ENCODE measurements at places on chromosomes 13 and 19. TPM values are rescaled to one million over a fixed set of nuclear protein-coding genes. Genes with fewer than 3 reads are reported as not detected.

DNA sequence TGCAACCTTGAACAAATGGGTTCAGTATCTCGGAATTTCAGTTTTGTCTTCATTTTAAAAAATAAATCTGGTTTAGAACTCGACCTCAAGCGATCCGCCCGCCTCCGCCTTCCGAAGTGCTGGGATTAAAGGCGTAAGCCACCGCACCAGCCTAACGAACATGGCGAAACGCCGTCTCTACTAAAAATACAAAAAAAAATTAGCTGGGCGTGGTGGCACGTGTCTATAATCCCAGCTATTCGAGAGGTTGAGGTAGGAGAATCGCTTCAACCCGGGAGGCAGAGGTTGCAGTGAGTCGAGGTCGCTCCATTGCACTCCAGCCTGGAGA lies 571 bp downstream of the ZNF302 start:
- DNase-seq: no peak
- peak overlapping the region; percentile 84 for H3K4me3 ChIP-seq

- H3K36me3 ChIP-seq: no peaks in the 10 kb centered on the region
- no peak overlapping the region for H3K27ac ChIP-seq
- no peak for DNase-seq
- no peaks in the 10 kb centered on the region for H3K27me3 ChIP-seq
Measured at GRCh38 chr13:32305646-32306045, 9.5 kb downstream of the ZAR1L start.

GRCh38 chr19:4291184-4291732 lies 10.9 kb downstream of the TMIGD2 start:
- H3K27ac ChIP-seq: no peak overlapping the region
- no peaks in the 10 kb centered on the region for H3K4me1 ChIP-seq
- H3K36me3 ChIP-seq: no peaks in the 10 kb centered on the region

GRCh38 chr19:42166316-42166715 lies 34.1 kb upstream of the POU2F2 start:
- H3K4me3 ChIP-seq: no peak overlapping the region
- no peaks in the 10 kb centered on the region for H3K27me3 ChIP-seq
- no peak overlapping the region for H3K27ac ChIP-seq
- H3K4me1 ChIP-seq: no peaks in the 10 kb centered on the region
- DNase-seq: no peak

DNA sequence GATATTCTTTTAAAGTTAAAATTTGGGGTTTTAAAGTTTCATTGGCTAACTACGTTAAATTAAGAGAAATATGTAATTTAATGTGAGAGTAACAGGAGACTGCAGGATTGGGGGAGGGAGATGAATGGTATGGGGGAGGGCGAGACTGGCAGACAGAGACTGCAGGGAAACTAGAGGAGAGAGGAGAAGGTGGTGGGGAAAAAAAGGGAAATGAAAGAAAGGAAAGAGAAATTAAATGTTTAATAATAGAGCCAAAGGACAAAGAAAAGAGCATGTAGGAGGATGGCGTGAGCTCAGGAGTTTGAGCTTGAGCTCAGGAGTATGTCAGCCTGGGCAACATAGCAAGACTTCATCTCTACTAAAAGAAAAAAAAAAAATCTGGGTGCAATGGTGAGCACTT lies 115.9 kb downstream of the RFC3 start:
- H3K27me3 ChIP-seq: no peaks in the 10 kb centered on the region
- no peak for DNase-seq
- no peaks in the 10 kb centered on the region for H3K4me1 ChIP-seq
- H3K4me3 ChIP-seq: no peak overlapping the region
- H3K27ac ChIP-seq: no peak overlapping the region

- H3K27me3 ChIP-seq: no peaks in the 10 kb centered on the region
- DNase-seq: no peak
- H3K4me3 ChIP-seq: no peak overlapping the region
- H3K27ac ChIP-seq: no peak overlapping the region
Measured at GRCh38 chr13:73703606-73704005, 430.6 kb downstream of the KLF12 start.

GRCh38 chr13:86729206-86729605 lies 930.0 kb upstream of the SLITRK6 start:
- H3K27ac ChIP-seq: no peak overlapping the region
- H3K36me3 ChIP-seq: no peaks in the 10 kb centered on the region
- H3K4me3 ChIP-seq: no peak overlapping the region
- H3K4me1 ChIP-seq: no peaks in the 10 kb centered on the region

GRCh38 chr19:17332677-17333581 lies 1.7 kb downstream of the ANO8 start:
- peaks cover 20% of the 10 kb centered on the region for H3K4me1 ChIP-seq
- DNase-seq: peak; percentile 68
- H3K4me3 ChIP-seq: no peak overlapping the region
- no peaks in the 10 kb centered on the region for H3K36me3 ChIP-seq
- H3K27me3 ChIP-seq: no peaks in the 10 kb centered on the region
- no peak overlapping the region for H3K27ac ChIP-seq

GRCh38 chr13:110965038-110965754 lies 50.3 kb upstream of the ANKRD10 start:
- H3K27ac ChIP-seq: peak overlapping the region; percentile 81
- peaks cover 37% of the 10 kb centered on the region for H3K36me3 ChIP-seq
- peak overlapping the region; percentile 25 for H3K4me3 ChIP-seq
- peaks cover 6% of the 10 kb centered on the region for H3K27me3 ChIP-seq
- peaks cover 25% of the 10 kb centered on the region for H3K4me1 ChIP-seq

GRCh38 chr13:46181377-46181839 lies 569 bp downstream of the LCP1 start:
- H3K36me3 ChIP-seq: peaks cover 41% of the 10 kb centered on the region
- H3K4me1 ChIP-seq: peaks cover 53% of the 10 kb centered on the region
- peak overlapping the region; percentile 97 for H3K4me3 ChIP-seq
- peak overlapping the region; percentile 96 for H3K27ac ChIP-seq
- no peak for DNase-seq

DNA sequence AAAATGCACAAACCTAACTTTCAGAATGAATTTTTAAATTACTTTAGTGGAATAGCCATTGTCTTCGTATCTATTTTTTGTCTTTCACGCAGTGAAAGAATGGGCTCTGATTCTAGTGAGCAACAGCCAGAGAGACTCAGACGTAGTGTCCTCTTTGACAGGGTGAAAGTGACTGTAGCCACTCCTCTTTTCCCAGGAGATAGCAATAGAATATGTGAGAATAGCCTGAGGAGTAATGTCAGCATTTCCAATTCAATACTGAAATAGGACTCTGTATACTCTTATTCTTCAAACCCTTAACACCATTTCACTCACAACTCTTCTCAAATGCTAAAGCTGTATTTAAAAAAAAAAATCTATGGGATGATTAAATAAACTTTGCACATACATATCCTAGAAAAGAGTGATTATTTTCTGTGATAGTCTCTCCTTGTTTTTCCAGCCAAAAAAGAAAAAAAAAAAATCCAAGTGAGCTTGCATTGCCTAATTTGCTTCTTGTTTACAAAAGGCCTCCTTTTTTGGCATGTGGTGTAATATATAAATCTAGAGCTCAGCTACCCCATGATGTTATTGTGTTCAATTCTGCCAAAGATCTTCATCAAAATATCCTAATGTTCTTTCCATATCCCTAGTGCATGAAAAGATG lies 626.1 kb upstream of the SLITRK6 start:
- H3K27me3 ChIP-seq: no peaks in the 10 kb centered on the region
- no peak overlapping the region for H3K4me3 ChIP-seq
- no peaks in the 10 kb centered on the region for H3K4me1 ChIP-seq
- no peak for DNase-seq
- peaks cover 3% of the 10 kb centered on the region for H3K36me3 ChIP-seq

- peak overlapping the region; percentile 46 for H3K27ac ChIP-seq
- no peaks in the 10 kb centered on the region for H3K27me3 ChIP-seq
- DNase-seq: no peak
- H3K4me1 ChIP-seq: peaks cover 20% of the 10 kb centered on the region
- H3K36me3 ChIP-seq: peaks cover 9% of the 10 kb centered on the region
Measured at GRCh38 chr19:9828551-9829063, 889 bp downstream of the UBL5 start.

- peaks cover 33% of the 10 kb centered on the region for H3K27me3 ChIP-seq
- DNase-seq: no peak
- H3K36me3 ChIP-seq: no peaks in the 10 kb centered on the region
- H3K4me3 ChIP-seq: no peak overlapping the region
- H3K4me1 ChIP-seq: peaks cover 2% of the 10 kb centered on the region
Measured at GRCh38 chr19:33062902-33063301, 1.8 kb downstream of the RHPN2 start.

DNA sequence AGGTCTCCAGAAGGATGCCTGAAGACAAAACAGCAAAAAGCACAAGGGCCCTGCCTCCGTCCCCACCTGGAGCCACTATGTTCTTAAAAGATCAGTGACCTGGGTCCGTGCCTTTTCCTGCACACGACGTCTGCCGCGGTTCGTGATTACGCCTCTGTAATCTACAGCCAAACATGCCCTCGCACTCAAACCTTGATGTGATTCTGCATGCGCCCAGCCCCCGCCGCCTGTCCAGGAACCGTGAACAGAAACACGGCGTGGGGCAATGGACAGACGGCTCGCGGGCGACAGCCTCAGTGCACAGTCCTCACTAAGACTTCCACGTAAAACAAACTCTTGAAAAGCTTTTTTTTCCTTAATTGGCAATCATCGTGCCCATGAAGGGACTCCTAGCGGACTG lies 15.5 kb downstream of the C13orf46 start:
- no peaks in the 10 kb centered on the region for H3K4me1 ChIP-seq
- H3K27ac ChIP-seq: no peak overlapping the region
- no peak for DNase-seq
- H3K36me3 ChIP-seq: peaks cover 43% of the 10 kb centered on the region

DNA sequence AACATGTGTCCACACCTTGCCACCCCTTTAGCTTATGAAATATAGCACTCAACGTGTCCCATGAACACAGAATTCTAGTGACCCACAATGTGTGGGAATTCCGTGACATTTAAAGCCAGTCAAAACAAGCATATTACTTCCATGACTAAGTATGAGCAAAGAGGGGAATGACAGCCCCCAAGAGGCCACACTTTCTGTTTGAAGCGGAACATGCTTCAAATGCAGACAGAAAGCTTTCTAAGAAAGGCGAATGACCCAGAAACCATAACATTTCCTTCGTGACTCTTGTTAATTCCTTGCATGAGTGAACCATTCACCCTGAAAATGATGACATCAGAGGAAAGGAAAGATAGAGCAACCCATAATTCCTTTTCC lies 122.0 kb upstream of the FNDC3A start:
- DNase-seq: peak; percentile 53
- H3K4me3 ChIP-seq: no peak overlapping the region
- H3K36me3 ChIP-seq: no peaks in the 10 kb centered on the region
- peaks cover 37% of the 10 kb centered on the region for H3K4me1 ChIP-seq

- peaks cover 3% of the 10 kb centered on the region for H3K27me3 ChIP-seq
- peak overlapping the region; percentile 96 for H3K4me3 ChIP-seq
- no peak for DNase-seq
- peaks cover 7% of the 10 kb centered on the region for H3K36me3 ChIP-seq
- no peak overlapping the region for H3K27ac ChIP-seq
- H3K4me1 ChIP-seq: peaks cover 30% of the 10 kb centered on the region
Measured at GRCh38 chr19:33175156-33175782, 18.9 kb upstream of the LRP3 start.

GRCh38 chr19:58497634-58498170 lies 14.1 kb downstream of the SLC27A5 start:
- no peak for DNase-seq
- peak overlapping the region; percentile 89 for H3K4me3 ChIP-seq
- H3K4me1 ChIP-seq: peaks cover 27% of the 10 kb centered on the region
- H3K36me3 ChIP-seq: no peaks in the 10 kb centered on the region
- no peaks in the 10 kb centered on the region for H3K27me3 ChIP-seq

GRCh38 chr19:4327252-4327876 lies 11.3 kb downstream of the STAP2 start:
- peak; percentile 89 for DNase-seq
- peaks cover 3% of the 10 kb centered on the region for H3K27me3 ChIP-seq
- H3K27ac ChIP-seq: no peak overlapping the region
- H3K4me1 ChIP-seq: peaks cover 26% of the 10 kb centered on the region
- peak overlapping the region; percentile 85 for H3K4me3 ChIP-seq
- peaks cover 4% of the 10 kb centered on the region for H3K36me3 ChIP-seq

GRCh38 chr13:98781905-98782304 lies 29.4 kb upstream of the SLC15A1 start:
- H3K27me3 ChIP-seq: peaks cover 14% of the 10 kb centered on the region
- no peak overlapping the region for H3K4me3 ChIP-seq

- no peak overlapping the region for H3K27ac ChIP-seq
- H3K36me3 ChIP-seq: no peaks in the 10 kb centered on the region
- H3K4me3 ChIP-seq: no peak overlapping the region
- no peaks in the 10 kb centered on the region for H3K27me3 ChIP-seq
- H3K4me1 ChIP-seq: no peaks in the 10 kb centered on the region
- DNase-seq: no peak
Measured at GRCh38 chr19:4208385-4209094, 20.8 kb upstream of the EBI3 start.

- no peak overlapping the region for H3K27ac ChIP-seq
- no peak overlapping the region for H3K4me3 ChIP-seq
- peaks cover 2% of the 10 kb centered on the region for H3K27me3 ChIP-seq
- DNase-seq: no peak
- H3K36me3 ChIP-seq: no peaks in the 10 kb centered on the region
Measured at GRCh38 chr13:106318941-106319411, 216.5 kb downstream of the EFNB2 start.

Gene ZNF829
- 3.8 TPM for total RNA-seq

Gene F2RL3
- not detected for total RNA-seq

Gene ZNF701
- total RNA-seq: 22.7 TPM

Gene RDH8
- total RNA-seq: not detected

Gene MTMR6
- total RNA-seq: 12.5 TPM

Gene ENOX1
- 0.45 TPM for total RNA-seq

Gene CD70
- 10.7 TPM for total RNA-seq

Gene BEST2
- total RNA-seq: not detected

Gene FREM2
- not detected for total RNA-seq

Gene PLVAP
- total RNA-seq: 0.14 TPM

Gene SLC25A23
- 28.6 TPM for total RNA-seq

Gene OVOL3
- total RNA-seq: not detected

Gene KLF1
- 0.12 TPM for total RNA-seq

Gene TCF3
- 95.5 TPM for total RNA-seq

Gene BORA
- total RNA-seq: 18.4 TPM
